GM23338 (cell line): ENCODE measurements at places on chromosomes 12 and 14.

DNA sequence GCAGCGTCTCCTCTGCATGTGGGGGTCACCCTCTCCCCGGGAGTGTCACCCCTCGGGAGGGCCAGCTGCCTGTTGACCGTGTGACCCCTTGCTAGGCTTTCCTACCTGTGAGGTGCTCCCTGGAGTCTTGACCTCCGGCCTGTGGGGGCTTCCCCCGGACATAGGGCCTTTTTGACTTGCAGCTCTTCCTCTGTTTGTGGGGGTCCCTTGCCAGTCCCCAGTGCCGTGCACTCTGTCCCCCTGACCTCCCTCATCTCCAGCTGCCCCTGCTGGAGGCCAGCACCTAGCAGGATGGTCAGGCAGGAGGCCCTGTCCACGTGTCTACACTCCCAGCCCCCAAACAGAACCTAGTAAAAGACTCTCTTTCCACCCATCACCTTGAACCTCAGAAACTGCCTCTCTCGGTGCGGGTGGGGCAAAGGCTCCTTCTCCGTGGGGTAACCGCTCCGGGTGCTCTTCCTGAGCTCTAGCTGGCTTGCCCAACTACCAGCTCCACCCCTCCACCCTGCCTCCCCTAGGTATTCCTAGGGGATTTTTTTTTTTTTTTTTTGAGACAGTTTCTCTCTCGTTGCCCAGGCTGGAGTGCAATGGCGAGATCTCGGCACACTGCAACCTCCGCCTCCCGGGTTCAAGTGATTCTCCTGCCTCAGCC lies 810 bp downstream of the AACS start:
- no peak for DNase-seq

- no peak for DNase-seq
Measured at GRCh38 chr12:124315372-124316044, 20.6 kb downstream of the RFLNA start.

GRCh38 chr12:1575408-1576401 lies 18.7 kb downstream of the FBXL14 start:
- no peak for DNase-seq

- DNase-seq: no peak
Measured at GRCh38 chr14:50801706-50802105, 29.3 kb downstream of the NIN start.
